CD4-positive, alpha-beta T cell (primary cell): ENCODE measurements at places on chromosomes 13 and 19. TPM values are rescaled to one million over a fixed set of nuclear protein-coding genes. Genes with fewer than 3 reads are reported as not detected.

The PAN3 gene
- 56.9 TPM for total RNA-seq

The ERFL gene
- total RNA-seq = 8.9 TPM

The C13orf42 gene
- total RNA-seq = not detected

The IFI30 gene
- total RNA-seq = 10.7 TPM

- no peaks in the 10 kb centered on the region for H3K36me3 ChIP-seq
- H3K27ac ChIP-seq = no peak overlapping the region
- H3K27me3 ChIP-seq = no peaks in the 10 kb centered on the region
- H3K4me3 ChIP-seq = no peak overlapping the region
Observed at GRCh38 chr13:97540696-97541095, 106.7 kb downstream of the RAP2A start.

GRCh38 chr19:18788529-18789421 lies 2.3 kb downstream of the COMP start:
- H3K36me3 ChIP-seq = no peaks in the 10 kb centered on the region
- H3K27ac ChIP-seq = no peak overlapping the region
- no peak for DNase-seq
- peaks cover 81% of the 10 kb centered on the region for H3K27me3 ChIP-seq

DNA sequence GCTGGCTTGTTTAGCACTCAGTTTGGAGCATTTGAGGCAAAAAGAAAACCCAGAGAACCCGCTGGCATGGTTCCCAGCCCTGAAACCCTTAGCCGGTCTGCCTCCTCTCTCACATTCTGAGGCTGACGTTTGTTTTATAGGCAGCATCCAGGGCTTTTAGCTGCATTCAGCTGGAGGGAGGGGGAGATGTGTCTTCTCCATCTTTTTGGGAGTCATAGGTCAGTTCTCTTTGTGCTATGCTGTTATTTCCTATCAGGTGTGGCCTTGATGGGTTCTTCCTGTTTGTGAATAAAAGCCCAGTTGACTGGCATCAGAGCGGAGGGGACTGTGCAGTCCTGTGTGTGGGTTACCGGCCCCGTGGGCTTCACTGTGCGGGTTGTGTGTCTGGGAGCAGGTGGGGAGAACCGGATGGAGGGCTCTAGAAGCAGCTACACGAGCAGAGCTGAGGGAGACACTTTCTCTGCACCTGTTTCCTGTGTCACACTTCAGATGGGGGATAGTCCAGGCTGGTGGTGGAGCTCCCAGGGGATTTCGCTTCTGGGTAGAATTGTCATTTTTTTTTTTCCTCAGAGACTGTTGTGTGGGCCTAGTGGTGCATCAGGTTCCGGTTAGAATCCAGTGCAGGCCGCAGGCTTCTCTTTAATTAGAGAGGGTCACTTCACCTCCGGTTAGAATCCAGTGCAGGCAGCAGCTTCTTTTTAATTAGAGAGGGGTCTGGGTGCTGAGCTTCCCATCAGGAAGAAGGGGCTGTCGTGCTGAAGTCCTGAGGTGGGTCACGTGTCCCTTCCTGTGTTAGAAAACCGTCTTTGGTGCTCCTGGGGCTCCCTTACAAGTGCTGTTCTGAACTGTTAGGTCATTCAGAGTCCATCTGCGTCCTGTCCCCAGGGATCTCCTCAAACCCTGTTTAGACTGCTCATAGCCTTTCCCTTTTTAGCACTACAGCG lies 69.6 kb downstream of the ARHGEF7 start:
- peak overlapping the region; percentile 15 for H3K4me3 ChIP-seq
- H3K4me1 ChIP-seq = peaks cover 89% of the 10 kb centered on the region
- DNase-seq = peak; percentile 65
- H3K27ac ChIP-seq = peak overlapping the region; percentile 46
- H3K27me3 ChIP-seq = no peaks in the 10 kb centered on the region
- no peaks in the 10 kb centered on the region for H3K36me3 ChIP-seq

- no peak for DNase-seq
- H3K27ac ChIP-seq = no peak overlapping the region
- peaks cover 3% of the 10 kb centered on the region for H3K27me3 ChIP-seq
- no peak overlapping the region for H3K4me3 ChIP-seq
- H3K36me3 ChIP-seq = no peaks in the 10 kb centered on the region
Observed at GRCh38 chr13:102190930-102191329, 210.9 kb downstream of the FGF14 start.

- no peaks in the 10 kb centered on the region for H3K36me3 ChIP-seq
- no peak overlapping the region for H3K4me3 ChIP-seq
- DNase-seq = no peak
- no peak overlapping the region for H3K27ac ChIP-seq
Observed at GRCh38 chr13:101455863-101456262, 3.4 kb downstream of the ITGBL1 start.

DNA sequence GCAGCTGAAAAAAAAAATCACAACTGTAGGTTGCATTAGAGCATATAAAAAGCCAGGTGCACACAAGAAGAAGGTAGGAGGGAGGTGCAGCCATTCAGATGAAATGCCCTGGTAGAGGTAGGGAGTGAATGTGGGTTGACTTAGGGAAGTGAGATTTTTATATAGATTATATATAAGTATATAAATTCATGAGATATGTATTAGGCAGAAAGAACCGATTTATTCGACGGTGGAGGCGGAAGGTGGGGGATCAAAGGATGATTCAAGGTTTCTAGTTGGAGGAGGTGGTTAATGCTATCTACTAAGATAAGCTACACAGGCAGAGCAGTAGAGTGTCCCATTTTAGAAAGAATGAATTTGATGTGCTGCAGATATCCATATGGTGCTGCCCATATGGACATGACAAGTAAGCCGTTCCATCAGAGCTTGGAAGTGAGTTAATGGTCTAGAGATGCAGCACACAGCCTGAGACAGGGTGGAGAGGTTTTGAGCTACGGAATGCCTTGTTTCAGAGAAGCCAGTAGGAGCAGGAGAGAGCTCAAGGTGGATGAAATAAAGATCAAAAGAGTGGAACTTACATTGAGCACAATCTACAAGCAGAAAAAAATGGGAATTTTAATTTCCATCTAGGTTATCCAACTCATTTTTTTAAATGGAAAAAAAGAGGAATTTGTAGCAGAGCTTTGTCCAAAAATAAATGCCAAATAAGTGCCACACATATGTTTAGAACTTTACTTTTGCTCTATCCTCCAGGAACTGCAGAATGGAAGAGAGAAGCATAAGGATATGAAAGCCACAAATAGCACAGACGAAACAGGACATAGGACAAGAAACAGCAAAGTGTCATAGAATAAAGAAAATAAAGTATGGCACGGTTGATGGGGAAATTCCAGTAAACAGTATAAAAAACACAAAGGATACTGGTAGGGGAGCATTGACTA lies 177.3 kb downstream of the PCDH9 start:
- no peak for DNase-seq
- no peaks in the 10 kb centered on the region for H3K4me1 ChIP-seq
- no peaks in the 10 kb centered on the region for H3K27me3 ChIP-seq
- H3K27ac ChIP-seq = no peak overlapping the region

DNA sequence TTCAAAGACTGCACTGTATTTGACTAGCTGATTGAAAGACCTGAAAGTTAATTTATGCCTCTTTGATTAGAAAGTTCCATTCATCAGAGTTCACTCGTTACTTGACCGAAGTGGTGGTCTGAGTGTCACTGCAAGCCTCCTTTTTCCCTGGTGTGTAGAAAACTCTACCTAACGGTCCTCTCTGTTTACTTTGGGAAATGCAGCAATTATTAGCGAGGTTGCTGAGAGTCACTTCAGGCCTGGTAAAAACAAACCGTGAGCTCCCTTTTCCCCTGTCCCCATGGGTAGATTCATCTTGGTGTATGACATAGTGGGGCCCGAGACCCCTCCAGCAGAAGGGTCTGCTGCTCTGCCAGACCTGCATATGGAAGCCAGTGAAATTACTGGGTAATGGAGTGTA lies 126.8 kb upstream of the RNF113B start:
- no peak overlapping the region for H3K27ac ChIP-seq
- no peaks in the 10 kb centered on the region for H3K4me1 ChIP-seq
- no peaks in the 10 kb centered on the region for H3K27me3 ChIP-seq
- no peak for DNase-seq

- DNase-seq = no peak
- H3K36me3 ChIP-seq = no peaks in the 10 kb centered on the region
- no peak overlapping the region for H3K4me3 ChIP-seq
- H3K27me3 ChIP-seq = no peaks in the 10 kb centered on the region
- no peak overlapping the region for H3K27ac ChIP-seq
Observed at GRCh38 chr13:31372454-31372853, 172.7 kb downstream of the B3GLCT start.

DNA sequence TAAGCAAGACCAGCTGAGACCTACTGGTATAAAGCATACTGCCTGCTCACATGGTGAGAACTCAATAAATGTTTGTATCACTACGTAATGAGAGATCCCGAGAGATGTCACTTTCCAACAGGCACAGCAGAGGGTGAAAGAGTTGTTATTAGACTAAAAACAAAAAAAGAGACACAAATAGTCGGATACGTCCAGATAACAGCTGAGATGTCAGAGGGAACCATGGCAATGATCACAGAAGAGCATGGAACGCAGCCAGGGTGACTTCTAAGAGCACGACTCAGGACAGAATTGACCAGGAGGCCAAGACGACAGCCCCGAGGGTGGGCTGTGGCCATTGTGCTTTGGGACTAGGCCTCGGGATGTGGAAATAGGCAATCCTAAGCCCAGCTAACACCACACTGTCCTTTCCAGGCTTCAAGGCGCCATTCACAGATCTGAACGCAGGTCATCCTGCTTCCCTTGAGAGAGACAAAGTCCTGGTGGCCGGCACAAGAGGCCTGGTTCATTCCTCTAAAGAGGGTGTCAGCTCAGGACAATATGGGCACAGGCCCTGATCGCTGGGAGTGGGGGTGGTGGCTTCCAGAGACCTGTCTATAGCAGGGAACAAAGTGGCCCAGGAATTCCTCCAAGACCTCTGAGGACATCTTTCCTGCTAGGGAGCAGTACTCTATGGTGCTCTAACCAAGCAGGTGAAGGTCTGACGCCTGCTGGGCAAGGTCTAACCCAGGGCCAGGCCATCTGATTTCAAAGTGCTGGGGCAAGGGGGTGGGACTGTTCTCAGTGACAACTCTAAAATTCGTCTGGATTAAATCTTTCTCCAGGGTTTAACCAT lies 3.2 kb downstream of the SH3GL1 start:
- no peaks in the 10 kb centered on the region for H3K27me3 ChIP-seq
- no peak overlapping the region for H3K4me3 ChIP-seq
- H3K27ac ChIP-seq = no peak overlapping the region
- peaks cover 69% of the 10 kb centered on the region for H3K4me1 ChIP-seq
